Amygdala (tissue), 56 donors: ENCODE measurements at places on chromosomes 1 and 21.

GRCh38 chr1:240193679-240194078 is 102.0 kb downstream of the FMN2 start:
- no peak for DNase-seq

DNA sequence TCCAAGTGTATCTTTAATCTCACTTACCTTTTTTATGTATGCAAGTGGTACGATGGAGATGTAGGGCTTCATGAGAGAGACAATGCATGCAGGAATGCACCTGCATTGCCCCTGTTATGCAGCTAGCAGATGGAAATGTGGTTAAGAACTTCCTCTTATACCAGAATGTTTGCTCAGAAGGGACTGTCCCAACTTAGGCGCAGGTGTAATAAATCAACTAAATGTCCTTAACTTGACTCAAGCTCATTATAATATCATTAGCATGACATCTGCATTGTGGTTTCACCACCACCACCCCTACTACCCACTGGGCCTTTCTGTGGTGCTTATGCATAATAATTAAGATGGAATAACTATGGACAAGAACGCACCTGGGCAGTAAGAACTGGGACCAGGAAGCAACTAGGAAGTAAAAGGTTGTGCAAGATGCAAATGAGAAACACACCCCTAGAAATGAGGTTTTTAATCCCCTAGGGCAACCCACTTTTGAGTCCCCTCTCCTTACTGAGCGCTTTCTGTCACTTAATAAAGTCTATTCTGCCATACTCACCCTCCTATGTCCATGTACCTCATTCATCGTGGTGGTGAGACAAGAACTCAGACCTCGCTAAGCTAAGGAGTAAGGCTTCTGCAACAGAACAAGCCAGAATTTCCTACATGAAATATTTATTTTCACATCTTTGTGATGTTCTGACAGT is 1103.3 kb upstream of the B3GALT2 start:
- no peak for DNase-seq

DNA sequence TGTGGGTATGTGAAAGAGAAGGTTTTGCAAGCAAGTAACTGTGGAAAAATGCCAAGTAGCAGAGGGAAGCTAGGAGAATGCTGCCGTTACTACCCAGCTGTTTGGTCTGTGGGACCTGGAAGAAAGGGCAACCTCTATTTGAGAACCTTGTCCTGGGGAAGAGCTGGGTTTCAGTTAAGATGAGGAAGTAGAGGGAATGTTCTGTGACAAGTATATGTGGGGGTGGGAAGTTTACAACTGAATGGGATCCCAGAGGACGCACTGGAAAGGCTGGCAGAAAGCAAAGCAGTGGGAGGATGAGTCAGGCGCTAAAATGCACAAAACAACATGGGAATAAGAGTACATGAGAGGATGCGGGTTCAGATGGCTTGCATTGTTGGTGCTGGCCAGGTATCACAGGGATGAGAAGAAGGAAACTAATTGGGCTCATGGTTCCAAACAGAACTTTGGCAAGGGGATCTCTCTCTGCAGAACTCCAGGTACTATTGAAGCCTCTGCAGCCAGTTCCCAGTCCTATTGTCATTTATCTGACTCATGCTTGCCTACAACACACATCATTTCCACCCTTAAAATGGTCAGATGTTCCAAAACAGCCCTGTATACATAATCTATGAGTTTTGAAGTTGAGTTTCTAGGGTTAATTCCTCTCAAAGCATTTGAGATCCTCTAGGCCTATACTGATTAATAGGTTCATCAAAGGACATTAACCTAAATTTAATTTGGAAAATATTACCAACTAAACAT is 88.5 kb upstream of the VAV3 start:
- no peak for DNase-seq

- no peak for DNase-seq
These were observed 22.1 kb downstream of the AIM2 start for GRCh38 chr1:159054427-159054826.

DNA sequence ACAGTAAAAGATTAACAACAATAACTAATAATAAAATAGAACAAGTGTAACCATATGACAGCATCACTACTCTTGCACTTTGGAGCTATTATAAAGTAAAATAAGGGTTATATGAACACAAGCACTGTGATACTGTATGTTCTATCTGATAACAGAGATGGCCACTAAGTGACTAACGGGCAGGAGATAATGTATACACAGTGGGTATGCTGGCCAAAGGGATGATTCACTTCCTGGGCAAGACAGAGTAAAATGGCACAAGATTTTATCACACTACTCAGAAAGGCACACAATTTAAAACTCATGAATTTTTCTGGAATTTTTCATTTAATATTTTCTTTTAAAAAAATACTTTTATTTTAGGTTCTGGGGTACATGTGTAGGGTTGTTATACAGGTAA is 12.3 kb downstream of the SLC9C2 start:
- DNase-seq = no peak

DNA sequence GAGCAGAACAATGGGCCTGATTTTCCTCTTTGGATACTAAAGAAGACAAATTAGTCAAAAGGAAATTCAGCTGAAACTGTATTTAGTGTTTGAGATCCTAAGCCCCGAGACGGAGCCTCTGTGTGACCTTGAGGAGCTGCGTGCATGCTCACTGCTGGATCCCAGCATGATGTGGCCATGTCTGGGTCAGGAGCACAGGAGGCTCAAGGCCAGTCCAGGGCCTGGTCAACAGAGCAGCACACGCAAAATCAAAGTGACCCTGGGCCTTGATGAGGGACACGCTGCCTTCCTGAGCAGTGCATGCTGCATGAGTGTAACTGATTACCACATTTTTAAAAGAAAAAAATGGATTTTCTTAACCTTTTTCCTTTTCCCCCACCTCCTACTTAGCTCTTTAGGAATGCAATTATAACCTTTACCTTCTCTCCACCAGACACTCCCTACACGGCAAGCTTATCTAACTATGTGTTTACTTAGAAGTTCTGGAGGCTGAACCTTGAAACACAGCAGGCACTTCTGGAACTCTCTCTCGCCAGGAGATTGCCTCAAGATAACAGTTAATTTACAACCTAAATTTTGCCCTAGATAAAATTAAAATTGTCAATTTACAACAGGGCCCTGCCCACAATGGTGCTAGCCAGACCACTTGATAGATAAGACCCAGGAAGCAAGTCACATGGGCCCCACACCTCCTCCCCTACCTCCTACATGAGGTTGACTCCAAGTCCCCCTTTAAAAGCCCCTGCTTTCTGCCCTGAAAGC is 144.6 kb downstream of the LRIG2 start:
- no peak for DNase-seq

DNA sequence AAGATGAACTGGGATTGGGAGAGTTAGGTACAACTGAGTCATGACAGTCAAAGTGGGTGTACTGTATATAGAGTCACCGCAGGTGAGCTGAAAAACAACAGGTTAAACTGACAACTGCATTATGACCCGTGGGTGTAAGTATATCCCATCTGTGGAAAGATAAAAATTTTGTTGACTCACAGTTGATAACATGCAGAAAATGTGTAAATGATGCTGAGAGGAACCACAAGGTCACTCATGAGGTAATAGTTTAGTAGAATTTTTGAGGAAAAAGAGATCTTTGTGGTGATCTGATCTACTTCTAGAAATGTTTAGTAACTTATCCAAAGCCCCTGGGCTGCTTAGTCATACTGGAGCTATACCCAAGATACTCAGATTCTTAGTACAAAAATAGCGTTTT is 838 bp downstream of the OR2C3 start:
- no peak for DNase-seq
